NCI-H1694 treated with DMSO at 0.1 percent for 48 hours (cell line): ENCODE measurements at places on chromosomes 2 and 18.
A peak's percentile ranks its signal among the peaks of the same experiment; 100 is the strongest.

GRCh38 chr2:200184748-200185627, 121.5 kb upstream of the SPATS2L start:
- no peak for DNase-seq

DNA sequence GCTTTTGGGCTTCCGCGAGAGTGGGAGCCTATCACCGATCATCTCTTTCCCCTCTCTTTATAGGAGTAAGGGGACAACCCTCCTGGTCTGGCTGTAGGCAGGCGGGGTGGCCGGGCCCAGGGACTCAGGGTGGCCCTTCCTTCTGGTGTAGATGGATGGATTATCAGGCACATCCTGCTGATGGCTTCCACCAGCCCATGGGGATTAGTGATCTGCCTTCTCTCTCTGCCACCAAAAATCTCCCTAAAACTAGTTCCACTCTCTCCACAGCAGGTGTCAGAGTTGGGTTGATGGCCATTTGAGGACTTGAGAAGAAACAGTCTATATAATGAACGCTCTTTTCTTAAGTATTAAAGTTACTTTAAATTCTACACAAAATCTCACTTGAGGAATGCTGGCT, 37.4 kb downstream of the NCK2 start:
- DNase-seq, result no peak

- DNase-seq, result no peak
Observed at GRCh38 chr18:31042406-31043181, at the start of gene DSC3. Gene DSC3, minus strand, starts transcription at chr18:31042742. Its CDS starts 82 bp downstream, at chr18:31042660.

GRCh38 chr18:80034852-80035406, 695 bp downstream of the RBFA start:
- no peak for DNase-seq

DNA sequence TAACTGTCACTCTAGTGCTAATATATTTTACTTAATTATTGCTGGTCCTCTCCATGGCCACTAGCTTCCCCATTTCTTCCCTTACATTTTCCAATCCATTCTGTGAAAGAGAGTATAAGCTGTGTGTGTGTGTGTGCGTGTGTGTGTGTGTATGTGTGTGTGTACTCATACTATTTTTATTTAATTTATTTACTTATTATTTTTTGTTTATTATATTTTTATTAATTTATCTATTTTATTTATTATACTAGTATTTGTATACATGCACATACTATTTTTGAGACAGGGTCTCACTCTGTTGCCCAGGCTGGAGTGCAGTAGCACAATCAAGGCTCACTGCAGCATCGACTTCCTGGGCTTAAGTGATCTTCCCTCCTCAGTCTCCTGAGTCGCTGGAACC, 59.6 kb downstream of the IKZF2 start:
- DNase-seq, result no peak

DNA sequence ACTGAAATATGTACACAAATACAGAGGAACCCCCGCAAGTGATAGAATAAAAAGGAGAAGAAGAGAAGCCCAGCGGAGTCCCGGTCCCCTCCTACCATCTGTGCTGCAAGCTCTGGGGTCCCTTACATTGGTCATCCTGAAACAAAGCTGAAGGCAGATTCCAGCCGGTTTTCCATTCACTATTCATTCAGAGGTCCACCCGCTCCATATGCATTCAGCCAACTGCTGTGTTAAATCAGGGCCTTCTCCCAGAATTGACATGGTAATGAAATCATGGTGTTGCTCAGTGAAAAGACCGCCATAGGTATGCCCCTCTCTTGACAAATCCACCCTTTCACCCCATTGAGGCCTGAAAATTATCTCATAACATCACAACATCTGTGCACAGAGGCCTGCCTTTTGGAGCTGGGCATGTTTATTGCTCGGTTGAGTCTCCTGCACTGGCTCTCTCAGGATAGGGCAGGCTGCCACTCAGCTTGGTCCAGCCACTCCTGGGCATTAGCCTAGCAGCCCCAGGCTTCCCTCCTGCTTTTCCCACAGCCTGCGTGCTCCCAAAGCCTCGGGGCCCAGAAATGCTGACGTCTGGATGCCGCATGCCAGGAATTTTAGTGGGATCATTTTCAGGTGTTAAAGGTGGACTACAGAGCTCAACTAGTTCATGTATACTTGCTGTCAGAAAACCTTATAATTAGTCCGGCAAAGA, 39.3 kb upstream of the ID2 start:
- no peak for DNase-seq

GRCh38 chr2:119011162-119011909, 69.3 kb downstream of the MARCO start:
- peak; percentile 26 for DNase-seq

GRCh38 chr2:217986256-217986961, 16.4 kb downstream of the TNS1 start:
- DNase-seq, result no peak

DNA sequence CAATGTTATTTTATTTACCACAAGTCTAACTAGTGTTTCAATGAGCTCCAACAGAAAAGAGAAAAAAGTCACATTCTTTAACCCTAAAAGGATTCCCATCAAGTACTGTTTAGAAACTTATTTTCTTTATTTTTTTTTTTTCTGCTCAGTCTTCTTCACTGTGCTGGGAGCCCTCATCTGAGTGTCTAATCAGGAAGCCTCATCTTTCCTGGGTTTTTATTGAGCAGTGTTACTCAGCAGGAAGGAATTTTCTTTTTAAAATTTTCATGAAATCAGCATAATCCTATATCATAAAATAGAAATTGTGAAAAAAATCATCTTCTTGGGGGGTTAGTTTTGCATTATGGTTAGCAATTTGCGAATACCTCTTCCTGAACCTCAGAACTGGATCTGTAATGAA, 453.8 kb downstream of the CDH2 start:
- DNase-seq, result no peak

DNA sequence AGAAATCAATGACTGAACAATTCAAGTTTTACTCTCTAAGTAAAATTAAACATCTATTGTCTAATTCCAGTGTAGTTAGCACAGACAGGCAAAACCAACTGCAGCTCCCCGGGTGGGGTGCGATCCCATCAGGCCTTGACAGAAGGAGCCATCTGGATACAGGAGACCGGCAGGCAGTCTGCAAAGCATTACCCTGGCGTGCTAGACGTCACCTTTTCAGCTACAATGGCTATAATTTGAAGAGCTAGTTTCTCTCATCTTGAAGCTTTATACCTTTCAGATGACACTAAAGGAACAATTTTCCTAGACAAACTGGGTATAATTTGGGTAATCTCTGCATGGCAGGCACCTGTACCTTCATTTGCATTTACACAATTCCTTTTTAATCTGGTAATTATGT, 761.5 kb upstream of the SOX11 start:
- peak; percentile 92 for DNase-seq

GRCh38 chr18:55781481-55781957, 193.5 kb upstream of the TCF4 start:
- DNase-seq, result peak; percentile 64

DNA sequence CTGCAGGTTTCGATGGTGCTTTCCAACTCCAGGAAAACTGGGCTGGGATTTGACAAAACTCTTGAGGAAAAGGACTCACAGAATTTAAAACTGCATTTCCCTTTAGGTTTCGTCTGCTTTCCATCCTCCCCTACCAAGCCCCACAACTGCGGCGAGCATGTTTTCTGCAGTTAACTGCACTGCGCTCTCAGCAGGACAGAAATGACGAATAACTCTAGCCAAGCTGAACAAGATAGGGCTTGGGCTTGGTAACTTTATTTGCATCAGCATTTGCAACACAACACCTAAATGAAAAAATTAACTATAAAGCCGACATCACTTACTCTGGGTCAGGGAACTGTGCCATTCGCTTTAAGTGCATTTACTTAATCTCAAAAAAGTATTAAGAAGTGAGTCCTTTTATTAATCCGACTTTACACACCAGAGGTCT, 669 bp upstream of the PIKFYVE start:
- DNase-seq, result no peak

GRCh38 chr18:79616651-79617510, 62.7 kb upstream of the CTDP1 start:
- no peak for DNase-seq

- DNase-seq, result no peak
Observed at GRCh38 chr2:240727913-240728312, 36.2 kb downstream of the AQP12A start.

GRCh38 chr18:13374468-13375301, 156.1 kb downstream of the LDLRAD4 start:
- peak; percentile 5 for DNase-seq

DNA sequence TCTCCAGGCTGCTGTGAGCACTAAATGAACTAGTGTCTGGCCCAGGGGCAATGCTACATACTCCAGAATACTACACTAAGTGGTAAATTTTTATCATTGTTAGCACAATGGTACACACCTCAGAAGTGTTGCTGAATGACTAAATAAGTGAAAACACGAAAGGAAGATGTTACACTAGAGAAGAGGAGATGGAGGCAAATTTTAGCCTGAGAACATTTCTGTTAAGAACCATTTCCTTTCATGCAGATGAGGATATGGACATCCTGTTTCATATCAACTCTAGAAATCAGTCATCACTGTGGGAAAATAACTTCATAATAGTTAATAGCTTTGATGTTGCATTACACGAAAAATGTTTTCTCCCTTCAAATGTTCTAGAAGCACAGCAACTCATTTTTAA, 117.6 kb upstream of the STK17B start:
- no peak for DNase-seq

GRCh38 chr2:48357351-48357750, 172.6 kb upstream of the STON1 start:
- no peak for DNase-seq

DNA sequence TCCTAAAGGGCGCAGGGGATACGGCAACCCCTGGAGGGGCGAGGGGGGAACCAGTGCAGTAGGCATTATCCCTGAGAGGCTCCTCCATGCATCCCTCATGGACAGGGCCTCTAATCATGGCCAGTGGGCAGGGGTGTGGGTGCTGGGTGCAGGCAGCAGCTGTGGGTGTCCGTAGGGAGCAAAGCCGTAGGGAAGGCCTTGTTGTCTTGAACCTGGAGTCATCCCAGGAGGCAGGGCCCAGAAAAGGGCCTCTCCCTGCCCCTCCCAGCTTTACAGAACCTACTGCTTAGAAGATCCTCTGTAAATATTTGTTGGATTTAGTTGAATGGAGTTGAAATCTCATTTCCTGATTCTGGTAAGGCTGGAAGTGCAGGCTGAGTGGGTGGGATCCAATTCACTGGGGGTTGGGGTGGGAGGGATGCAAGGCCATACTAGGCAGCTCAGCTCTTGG, 207.0 kb upstream of the HAAO start:
- DNase-seq, result no peak

DNA sequence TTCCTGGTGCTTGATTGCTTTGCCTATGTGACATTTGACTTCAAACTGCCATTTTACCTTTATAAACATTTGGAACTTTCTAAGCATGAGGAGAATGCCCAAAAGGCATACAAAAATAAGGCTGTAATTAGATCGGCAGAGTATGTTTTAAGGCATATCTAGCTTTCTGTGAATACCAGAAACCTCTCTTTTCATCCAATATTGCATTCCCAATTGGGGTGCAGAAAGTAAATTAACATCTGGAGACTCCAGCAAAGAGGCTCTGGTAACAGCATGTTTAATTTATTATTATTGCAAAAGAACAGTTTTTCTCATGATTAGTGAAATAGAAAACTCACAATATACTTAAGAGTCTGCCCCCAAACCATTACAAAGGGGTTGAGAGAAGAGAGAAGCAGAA, 32.1 kb downstream of the FRZB start:
- DNase-seq, result no peak

DNA sequence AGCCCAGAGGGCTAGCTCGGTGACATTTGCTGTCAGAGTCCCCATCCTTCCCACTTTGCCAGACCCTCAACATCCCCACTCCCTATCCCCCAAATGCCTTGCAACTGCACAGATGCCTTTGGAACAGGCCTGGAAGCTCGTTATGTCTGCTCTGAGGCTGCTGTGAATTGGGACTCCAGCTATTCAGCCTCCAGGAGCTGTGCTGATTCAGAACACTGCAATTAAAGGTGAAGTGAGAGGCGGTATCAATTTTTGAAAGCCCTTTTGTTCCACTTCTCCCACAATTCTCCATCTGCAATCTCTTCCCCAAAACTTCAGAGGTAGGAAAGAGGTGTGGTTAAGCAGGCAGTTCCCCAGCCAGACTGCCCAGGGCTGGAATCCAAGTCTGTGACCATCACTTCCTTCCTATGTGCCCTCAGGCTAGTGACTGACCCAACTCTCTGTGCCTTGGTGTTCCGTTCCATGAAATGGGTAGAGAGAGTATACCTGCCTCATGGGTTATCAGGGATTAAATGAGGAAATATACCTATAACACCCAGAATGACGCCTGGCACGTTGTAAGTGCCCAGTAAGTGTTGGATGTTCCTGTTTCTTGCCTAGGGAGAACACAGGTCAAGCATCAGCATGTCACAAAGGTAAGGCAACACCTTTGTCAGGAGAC, 17.5 kb downstream of the NOSTRIN start:
- DNase-seq, result no peak

GRCh38 chr2:777051-777450, 99.8 kb upstream of the TMEM18 start:
- no peak for DNase-seq

- DNase-seq, result no peak
Observed at GRCh38 chr2:180618570-180618969, 361.8 kb upstream of the UBE2E3 start.

- DNase-seq, result no peak
Observed at GRCh38 chr2:56287974-56288373, 104.2 kb downstream of the CCDC85A start.

DNA sequence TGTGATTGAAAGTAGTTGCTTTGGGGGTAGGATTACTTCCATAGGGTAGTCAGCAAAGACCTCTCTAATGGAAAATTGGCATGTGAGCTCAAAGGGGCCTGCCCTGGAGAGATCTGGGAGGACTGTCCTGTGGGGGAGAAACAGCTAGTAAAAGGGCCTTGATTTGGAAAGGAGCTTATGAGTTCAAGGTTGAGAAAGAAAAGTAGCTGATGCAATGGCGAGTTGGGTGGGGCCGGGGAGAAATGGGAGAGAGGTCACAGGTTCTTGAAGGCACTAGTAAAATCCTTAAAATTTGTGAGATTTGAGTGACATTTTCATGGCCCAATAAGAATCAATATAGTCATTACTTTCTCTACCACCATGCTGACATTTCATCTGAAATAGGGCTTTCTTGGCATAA, 82.0 kb upstream of the CCDC195 start:
- no peak for DNase-seq

DNA sequence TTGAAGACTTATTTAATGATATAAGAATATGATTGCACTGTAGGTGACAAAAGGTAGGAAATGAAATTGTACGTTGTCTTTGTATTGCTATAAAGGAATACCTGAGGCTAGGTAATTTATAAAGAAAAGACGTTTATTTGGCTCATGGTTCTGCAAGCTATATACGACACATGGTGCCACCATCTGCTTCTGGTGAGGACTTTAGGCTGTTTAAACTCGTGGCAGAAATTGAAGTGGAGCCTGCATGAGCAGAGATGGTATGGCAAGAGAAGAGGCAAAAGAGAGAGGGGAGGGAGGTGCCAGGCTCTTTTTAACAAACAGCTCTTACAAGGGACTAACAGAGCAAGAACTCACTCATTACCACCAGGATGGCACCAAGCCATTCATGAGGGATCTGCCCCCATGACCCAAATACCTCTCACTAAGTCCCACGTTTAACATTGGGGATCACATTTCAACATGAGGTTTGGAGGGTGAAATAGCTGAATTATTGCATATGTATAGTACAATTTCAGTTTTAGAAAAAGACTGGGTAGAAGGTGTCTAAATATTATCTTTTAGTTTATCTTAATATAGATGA, 86.8 kb downstream of the GULP1 start:
- no peak for DNase-seq

GRCh38 chr18:49768051-49768391, 45.3 kb downstream of the ACAA2 start:
- peak; percentile 18 for DNase-seq
